PC-9 (cell line): ENCODE measurements at places on chromosomes 6 and 20. TPM values are rescaled to one million over a fixed set of nuclear protein-coding genes. Genes with fewer than 3 reads are reported as not detected.

DNA sequence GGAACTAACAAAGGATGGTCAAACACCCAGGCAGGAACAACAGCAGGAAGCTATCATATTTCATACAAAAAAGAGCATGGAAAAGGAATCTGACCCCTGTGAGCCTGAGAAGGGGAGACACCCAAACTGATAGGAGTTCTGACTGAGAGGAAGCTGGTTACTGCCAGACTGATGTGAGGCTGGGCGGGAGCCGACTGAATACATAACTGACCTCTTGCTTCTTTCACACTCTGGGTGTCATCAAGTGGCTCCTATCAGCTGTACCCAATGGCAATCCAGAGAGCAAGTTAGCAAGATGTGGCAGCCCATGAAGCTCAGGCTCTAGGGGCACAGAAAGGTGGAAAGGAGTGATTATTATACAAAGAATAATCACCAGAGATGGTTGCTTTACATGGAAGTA is 795.1 kb upstream of the HS3ST5 start:
- H3K4me3 ChIP-seq = no peak overlapping the region
- no peaks in the 10 kb centered on the region for H3K4me1 ChIP-seq
- H3K27me3 ChIP-seq = no peaks in the 10 kb centered on the region
- H3K27ac ChIP-seq = no peak overlapping the region

DNA sequence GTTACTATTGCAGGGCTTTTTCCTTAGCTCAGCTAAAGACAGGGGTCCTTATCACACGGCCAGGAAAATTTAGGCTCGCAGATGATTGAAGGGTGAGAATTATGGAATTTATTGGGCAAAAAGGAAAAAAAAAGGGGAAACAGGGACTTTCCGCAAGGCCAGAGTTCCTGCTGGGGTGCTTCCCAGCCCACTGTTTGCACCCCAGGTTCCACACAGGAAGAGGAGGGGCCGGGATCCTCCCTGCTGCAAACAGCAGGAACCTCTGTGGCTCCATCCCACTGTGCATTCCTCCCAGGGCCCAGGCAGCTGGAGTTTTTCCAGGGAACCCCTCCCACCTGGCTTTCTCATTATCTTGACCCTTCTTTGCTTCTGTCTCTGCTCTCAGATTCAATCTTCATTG is 35.9 kb upstream of the IL20RA start:
- DNase-seq = no peak
- H3K4me1 ChIP-seq = no peaks in the 10 kb centered on the region
- H3K4me3 ChIP-seq = no peak overlapping the region
- H3K27ac ChIP-seq = no peak overlapping the region
- H3K27me3 ChIP-seq = no peaks in the 10 kb centered on the region

IP6K3 gene
- not detected in 2 replicates for total RNA-seq

- DNase-seq = no peak
- H3K4me1 ChIP-seq = no peaks in the 10 kb centered on the region
- no peaks in the 10 kb centered on the region for H3K27me3 ChIP-seq
- no peak overlapping the region for H3K27ac ChIP-seq
Measured at GRCh38 chr6:54719131-54719530, 127.4 kb upstream of the FAM83B start.

LY6G6C gene
- 1.2 and 2.1 TPM in 2 replicates for total RNA-seq

DNMT3B gene
- 5.7 and 8.0 TPM in 2 replicates for total RNA-seq

TBX18 gene
- not detected in 2 replicates for total RNA-seq

- no peaks in the 10 kb centered on the region for H3K36me3 ChIP-seq
- no peaks in the 10 kb centered on the region for H3K27me3 ChIP-seq
- H3K4me1 ChIP-seq = peaks cover 67% of the 10 kb centered on the region
- DNase-seq = peak; percentile 82
Measured at GRCh38 chr6:16683641-16684194, 77.5 kb downstream of the ATXN1 start.

- H3K27ac ChIP-seq = no peak overlapping the region
- no peaks in the 10 kb centered on the region for H3K36me3 ChIP-seq
- no peaks in the 10 kb centered on the region for H3K4me1 ChIP-seq
- DNase-seq = no peak
Measured at GRCh38 chr6:39543095-39543494, 182.1 kb downstream of the KIF6 start.

- H3K4me1 ChIP-seq = peaks cover 29% of the 10 kb centered on the region
- DNase-seq = no peak
- H3K27me3 ChIP-seq = no peaks in the 10 kb centered on the region
- no peak overlapping the region for H3K4me3 ChIP-seq
- H3K27ac ChIP-seq = no peak overlapping the region
Measured at GRCh38 chr6:71252960-71253359, 35.7 kb upstream of the OGFRL1 start.

IL17F gene
- total RNA-seq = not detected in 2 replicates

CDH4 gene
- not detected in 2 replicates for total RNA-seq

DNA sequence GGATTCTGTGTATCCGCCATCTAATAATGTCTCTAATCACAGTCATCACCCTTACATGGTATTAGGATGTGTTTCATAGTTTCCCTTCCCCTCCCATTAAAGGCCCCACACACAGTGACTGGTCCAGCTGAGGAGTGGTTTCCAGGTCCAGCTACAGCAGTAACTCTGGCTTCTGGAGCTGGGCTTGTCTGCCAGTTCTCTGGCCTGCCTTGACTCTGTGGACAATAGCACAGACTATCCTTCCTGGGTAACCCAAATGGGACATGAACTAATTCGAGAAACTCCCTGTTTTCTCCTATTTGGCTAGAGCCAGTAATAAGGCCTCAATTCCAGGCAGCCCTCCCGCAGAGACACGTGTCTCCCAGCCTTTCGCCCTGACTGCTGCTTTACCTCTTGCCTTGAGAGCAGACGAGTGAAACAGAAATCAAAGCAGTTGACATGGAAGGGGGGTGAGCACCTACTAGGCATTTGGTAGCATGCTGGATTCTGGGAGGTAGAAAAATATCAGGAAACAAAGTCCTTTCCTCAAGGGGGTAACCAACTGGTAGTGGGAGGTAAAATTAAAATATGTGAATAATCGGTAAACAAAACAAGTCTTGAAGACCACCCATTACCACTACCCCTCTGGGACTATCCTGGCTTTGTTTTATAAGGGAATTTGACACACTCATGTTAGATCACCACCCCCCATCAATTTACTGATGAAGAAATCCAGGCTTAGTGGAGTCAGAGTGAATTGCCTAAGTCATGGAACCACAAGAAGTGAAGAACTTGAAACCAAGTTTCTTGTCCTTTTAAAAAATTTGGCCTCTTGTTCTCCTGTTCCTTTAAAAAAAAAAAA is 1.2 kb downstream of the TRAF3IP2 start:
- peak overlapping the region; percentile 79 for H3K4me3 ChIP-seq
- DNase-seq = peak; percentile 26
- peaks cover 37% of the 10 kb centered on the region for H3K4me1 ChIP-seq
- peaks cover 11% of the 10 kb centered on the region; the same call in 1 of the 2 replicates for H3K36me3 ChIP-seq
- H3K27ac ChIP-seq = peak overlapping the region; percentile 95

- H3K4me3 ChIP-seq = no peak overlapping the region
- H3K27me3 ChIP-seq = peaks cover 32% of the 10 kb centered on the region; the same call in 1 of the 2 replicates
- no peak overlapping the region for H3K27ac ChIP-seq
- no peaks in the 10 kb centered on the region for H3K4me1 ChIP-seq
- DNase-seq = peak; percentile 45
Measured at GRCh38 chr20:50992733-50993457, 30.0 kb downstream of the KCNG1 start.

DNA sequence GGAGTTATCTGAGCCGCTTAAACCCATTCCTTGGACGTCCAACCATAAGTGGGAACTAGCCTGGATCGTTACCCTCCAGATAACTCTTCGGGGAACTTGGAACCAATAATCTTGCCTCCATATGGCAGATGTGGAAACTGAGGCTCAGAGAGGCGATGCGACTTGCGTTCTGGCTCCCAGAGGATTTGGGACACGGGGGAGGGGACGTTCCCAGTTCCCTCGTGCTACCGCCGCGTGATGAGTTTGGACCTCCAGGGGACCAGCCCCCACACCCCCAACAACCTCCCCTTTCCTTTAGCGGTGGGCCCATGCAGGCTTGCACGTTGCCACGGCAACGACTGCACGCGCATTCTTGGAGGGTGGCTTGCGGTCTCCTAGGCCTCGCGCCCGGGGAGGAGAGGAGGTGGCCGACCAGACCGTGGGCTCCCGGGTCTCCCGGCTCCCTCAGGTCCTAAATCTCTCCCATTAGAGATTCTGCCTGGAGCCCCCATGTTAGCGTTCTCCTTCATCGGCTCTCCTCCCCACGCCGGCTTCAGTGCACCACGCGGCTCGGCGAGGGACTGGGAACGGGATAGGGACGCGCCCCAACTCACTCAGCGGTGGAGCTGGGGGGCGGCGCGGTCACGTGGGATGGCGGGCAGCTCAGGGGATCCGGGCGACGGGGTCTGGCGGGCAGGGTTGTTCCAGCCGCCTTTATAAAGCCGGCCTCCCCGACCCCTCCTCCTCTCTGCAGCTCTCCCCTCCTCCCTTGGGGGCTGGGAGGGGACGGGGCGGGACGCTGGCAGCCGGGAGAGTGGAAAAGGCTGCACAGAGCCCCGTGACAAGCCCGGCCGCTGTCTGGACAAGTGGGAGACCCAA is at the start of gene PLTP:
TSS of gene PLTP (minus strand) at position 670 of the 858 bp plus-strand sequence. CDS start 703 bp downstream, outside the sequence.
- peaks cover 22% of the 10 kb centered on the region for H3K4me1 ChIP-seq
- H3K27ac ChIP-seq = peak within 1 kb of the TSS; percentile 38
- peak; percentile 75 for DNase-seq
- H3K27me3 ChIP-seq = no peaks in the 10 kb centered on the region
- 0 out of 2 replicates have a peak, but pooled peaks cover 4% of the 10 kb centered on the region for H3K36me3 ChIP-seq
- H3K4me3 ChIP-seq = peak within 1 kb of the TSS; percentile 63
